ENCODE measurements at places on chromosomes 5 and 9.

DNA sequence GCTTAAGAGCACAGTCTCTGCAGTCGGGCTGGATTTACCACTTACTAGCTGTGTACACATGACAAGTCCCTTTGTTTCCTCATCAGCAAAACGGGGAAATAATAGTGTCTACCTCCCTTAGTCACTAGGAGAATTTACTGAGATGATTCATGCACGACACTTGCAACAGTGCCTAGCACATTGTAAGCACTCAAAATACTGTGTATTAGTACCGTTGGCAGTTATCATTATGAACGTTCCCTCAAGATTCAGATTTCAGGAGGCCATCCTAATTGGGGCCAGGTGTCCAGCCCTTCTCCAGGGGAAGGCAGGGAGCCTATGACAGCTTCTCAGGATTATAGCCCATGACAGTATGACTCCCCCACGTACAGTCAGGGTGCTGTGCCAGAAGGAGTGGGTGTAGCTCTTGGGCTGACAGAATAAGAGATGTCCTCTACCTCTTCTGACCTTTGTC lies 164.3 kb downstream of the DOCK2 start:
- peak; percentile 77 for DNase-seq

DNA sequence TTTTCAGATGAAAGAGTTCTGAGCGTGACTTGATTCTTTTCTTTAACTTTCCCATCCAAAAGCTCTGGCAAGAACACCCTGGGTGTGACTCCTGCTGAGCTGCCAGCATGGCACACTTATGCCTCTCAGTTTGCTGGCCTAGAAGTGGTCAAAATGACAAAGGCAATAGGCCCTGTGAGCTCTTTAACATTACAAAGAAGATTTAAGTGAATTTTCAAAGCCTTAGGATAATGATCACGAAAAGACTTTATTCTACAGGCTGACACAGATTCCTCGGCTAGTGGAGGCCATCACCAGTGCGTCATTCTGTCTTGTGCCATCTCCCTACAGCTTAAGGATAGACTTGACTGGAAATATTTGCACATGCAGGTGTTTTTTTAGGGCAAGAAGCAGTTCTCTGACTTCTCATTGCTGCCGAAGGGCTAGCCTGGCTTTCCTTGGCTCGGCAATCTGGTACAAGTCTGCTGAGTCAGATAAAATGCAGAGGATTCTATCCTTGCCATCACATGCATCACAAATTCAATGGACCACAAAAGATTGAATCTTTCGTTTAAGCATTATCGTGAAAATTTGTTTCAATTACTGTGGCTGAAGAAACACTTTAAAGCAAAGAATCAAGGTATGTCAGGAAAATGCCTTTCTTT lies 311.5 kb downstream of the COX7C start:
- DNase-seq = no peak

DNA sequence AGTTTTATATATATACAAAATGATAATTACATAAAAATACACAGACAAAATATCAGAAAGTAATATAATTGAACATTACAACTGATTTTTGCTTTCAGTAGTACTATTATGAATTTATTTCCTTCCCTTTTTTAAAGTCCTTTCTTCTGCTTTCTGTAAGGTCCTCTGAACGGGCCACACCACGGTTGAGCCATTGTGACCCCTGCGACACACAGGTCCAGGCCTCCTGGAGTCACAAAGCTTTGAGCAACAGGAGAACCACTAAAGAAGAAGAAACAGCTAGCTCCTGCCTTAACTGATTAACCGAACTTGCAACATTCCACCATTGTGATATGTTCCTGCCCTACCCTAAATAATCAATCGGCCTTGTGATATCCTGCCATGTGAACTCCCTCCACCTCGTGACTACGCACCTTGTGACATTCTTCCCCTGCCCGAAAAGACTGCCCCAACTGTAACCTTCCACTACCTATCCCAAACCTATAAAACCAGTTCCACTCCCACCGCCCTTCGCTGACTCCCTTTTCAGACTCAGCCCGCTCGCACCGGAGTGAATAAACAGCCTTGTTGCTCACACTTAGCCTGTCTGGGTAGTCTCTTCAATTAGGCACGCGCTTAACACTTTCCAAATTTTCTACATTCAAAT lies 375.0 kb upstream of the RFX3 start:
- no peak for DNase-seq

GRCh38 chr9:132020820-132021510 lies 58.7 kb downstream of the MED27 start:
- no peak for DNase-seq

- no peak for DNase-seq
Observed at GRCh38 chr5:18526792-18527405, 892.6 kb downstream of the TAF11L14 start.

GRCh38 chr5:150568663-150569062 lies 60.7 kb downstream of the NDST1 start:
- DNase-seq = no peak

DNA sequence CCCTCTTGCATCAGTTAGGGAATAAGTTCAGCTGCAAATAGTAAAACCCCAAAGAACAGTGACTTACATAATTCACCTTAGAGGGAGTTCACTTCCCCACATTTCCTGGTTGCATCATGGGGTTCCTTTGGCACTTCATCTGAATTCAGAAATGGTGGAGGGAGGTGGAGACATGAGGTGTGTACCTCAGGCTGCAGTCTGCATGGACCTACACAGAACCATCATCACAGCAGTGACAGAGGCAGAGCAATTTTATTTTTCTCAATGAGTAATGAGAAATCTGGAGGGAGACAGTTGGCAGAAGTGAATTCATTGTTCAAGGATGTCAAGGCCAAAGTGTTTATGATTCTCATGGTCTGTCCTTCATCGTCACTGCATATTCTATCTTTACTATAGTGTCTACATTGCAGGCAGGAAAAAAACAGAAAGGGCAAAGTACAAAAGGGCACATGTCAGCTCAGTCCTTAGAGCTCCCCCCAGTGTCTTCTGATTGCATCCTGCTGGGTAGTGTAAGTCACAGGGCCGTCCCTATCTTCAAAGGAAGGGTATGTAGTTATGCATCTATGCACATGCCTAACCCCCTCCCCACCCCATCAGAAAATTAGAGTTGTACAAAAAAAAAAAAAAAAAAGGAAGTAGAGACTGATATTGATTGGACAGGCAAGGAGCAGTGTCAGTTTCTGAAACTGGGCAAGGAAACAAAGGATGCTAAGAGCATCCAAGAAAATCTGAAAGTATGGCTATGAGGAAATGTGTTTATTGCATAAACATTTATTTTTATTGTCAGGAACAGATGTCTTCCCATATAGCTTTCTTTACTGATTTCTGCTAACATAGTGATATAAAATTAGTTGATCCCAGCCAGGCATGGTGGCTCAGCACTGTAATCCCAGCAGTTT lies 132.7 kb upstream of the APC start:
- no peak for DNase-seq
